Natural killer cell treated with Interleukin-12 subunit alpha and Interleukin-12 subunit beta and Interleukin-15 and Interleukin-18, amount 100 ng/mL, for 72 hours (primary cell): ENCODE measurements at places on chromosomes 12 and 14. TPM values are rescaled to one million over a fixed set of nuclear protein-coding genes. Genes with fewer than 3 reads are reported as not detected.

- no peak for DNase-seq
These were observed 55.5 kb downstream of the CRACR2A start for GRCh38 chr12:3697311-3697870.

DNA sequence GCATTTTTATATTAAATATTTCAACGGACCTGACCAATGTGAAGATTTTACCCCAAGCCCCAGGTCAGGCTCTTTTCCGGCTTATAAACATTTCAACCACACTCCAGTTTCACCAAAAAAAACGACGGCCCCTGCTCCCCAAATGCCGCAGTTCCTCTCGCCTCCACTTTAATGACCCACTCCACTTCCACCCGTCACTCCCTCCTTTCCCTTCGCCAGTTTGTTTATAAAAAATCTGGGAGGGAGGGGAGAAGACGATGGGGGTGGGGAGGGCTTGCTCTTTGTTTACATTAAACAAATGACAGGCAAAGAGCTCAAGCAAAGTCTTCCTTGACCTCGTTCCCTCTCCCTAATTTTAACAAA, 5.4 kb downstream of the SIX6 start:
- no peak for DNase-seq

- DNase-seq: no peak
These were observed 50.6 kb upstream of the FLRT2 start for GRCh38 chr14:85479306-85479705.

RNASE11 gene
- total RNA-seq: not detected

DNA sequence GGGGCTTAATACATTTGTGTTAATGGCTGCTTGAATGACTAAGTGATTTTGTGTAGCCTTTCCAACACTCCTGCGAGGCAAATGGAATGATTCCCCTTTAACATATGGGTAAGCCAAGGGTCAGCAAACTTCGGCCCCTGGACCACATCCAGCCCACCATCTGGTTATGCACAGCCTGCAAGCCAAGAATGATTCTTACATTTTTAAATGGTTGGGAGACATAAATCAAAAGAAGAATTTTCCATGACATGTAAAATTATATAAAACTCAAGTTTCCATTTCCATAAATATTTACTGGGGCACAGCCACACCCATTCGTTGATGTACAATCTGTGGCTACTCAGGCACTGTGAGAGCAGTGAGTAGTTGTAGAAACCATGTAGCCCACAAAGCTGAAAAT, 9.0 kb downstream of the SLC8B1 start:
- DNase-seq: no peak

DNA sequence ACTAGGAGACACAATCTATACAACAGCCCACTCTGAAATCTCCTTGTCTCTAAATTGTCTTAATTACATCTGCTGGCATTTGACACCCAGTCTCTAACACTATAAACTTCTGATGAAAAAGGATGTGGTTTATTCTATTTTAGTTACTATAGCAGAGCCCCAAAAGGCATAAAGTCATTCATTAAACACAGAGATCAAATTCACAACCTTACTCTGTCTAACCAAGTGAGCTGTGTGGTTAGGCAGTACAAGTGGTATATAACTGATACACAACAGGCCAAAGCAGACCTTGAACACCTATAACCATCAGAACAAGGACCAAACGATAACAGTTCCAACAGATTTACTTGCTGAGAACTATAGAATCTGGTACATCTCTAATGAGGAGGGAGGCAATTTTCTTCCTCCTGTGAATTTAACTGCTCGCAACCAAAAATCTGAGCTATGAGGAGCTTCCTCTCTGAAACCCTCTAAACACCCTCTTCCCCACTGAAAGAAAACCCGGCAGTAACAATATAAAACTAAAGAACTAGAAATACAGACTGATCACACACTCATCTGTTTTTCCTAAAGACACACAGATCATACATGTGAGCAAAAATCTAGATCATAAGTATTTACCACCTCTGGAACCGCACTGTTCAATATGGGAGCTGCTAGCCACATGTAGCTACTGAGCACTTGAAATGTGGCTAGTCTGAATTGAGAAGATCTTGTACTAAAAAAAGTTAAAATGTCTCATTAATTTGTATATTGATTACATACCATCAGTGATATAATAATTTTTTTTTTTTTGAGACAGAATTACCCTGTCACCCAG, 17.7 kb downstream of the SPPL3 start:
- no peak for DNase-seq

GRCh38 chr12:53065470-53065869, 13.7 kb downstream of the SPRYD3 start:
- DNase-seq: no peak

- DNase-seq: no peak
These were observed 54.9 kb downstream of the RAB35 start for GRCh38 chr12:120061575-120062214.

DNA sequence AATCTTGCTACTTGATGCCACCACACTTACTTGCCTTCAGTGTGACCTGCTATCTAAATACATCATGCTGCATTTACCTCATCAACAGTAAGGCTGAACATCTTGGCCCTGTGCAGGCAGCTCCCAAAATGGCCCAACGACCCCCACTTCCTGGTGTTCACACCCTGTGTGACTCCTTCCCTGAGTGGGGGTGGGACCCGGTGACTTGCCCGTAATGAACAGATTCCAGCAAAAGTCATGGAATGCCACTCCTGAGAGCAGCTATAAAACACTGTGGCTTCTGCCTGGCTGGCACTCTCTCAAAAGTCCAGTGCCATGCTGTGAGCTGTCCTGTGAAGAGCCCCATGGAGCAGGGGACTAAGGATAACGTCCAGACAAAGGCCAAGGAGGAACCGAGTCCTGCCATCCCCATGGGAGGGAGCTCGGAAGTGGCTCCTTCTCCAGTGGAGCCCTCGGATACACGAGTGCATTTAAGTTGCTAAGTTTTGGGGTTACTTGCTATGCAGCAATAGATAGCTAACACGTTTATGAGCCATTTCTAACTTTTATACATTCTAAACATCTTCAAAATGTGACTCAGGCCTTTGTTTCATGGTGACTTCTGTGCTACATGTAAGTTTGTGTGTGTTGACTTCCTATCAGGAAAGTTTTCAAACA, 33.0 kb downstream of the P2RX2 start:
- no peak for DNase-seq

DNA sequence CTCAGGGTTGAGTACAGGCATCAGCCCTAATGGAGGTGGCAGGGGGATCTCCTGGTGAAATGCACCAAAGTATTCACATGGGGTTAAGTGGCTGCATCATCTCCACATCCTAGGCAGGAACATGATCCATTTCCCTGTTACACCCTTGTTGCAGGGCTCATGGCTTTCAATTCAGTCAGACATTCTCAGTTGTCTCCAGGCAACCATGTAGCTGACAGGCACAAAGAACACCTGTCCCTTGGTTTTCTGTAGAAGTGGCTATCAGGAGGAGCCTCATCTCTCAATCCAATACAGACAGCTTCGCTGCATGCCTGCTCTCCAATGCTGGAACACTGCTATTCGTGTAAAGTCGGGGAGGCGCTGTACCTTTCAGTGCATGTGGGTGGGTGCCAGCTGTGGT, 299.0 kb upstream of the FOXG1 start:
- no peak for DNase-seq

GRCh38 chr14:74611650-74612349, at the start of gene LTBP2:
LTBP2 (minus strand) TSS chr14:74612237; CDS start chr14:74611944, 293 bp downstream.
- DNase-seq: no peak

PROX2 gene
- 0.56 TPM for total RNA-seq

GRCh38 chr14:78319887-78320635, 149.9 kb downstream of the NRXN3 start:
- no peak for DNase-seq

- DNase-seq: no peak
These were observed 170.5 kb downstream of the PIK3C2G start for GRCh38 chr12:18431771-18432170.

DNA sequence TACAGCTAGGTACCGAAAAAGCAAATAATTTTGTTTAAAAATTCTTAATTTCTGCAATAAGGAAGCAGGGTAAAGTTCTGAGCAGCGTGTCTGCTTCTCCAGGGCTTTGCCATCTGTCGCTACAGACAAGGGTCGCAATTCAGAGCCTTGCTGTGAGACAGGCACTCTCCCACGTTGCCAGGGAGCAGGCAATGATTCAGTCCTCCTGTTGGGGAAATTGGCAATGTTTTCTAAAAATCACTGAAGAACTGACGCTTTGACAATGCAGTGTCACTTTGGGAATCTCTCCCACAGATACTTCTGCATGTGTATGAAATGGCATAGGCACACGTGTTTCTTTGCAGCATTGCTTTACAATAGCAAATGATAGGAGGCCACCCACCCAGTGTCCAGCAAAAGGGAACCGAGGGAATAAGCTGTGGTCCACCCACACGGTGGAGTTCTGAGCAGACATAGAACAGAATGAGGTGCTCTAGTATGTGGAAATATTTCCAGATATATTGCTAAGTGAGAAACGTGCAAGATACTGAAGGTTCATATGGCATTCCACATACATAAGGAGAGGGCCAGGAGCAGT, 16.0 kb upstream of the HIP1R start:
- no peak for DNase-seq

- no peak for DNase-seq
These were observed 219.3 kb upstream of the EEA1 start for GRCh38 chr12:93148412-93148811.

GRCh38 chr12:58775396-58775795, 144.9 kb downstream of the LRIG3 start:
- DNase-seq: no peak

- DNase-seq: no peak
These were observed 155.5 kb downstream of the SYT1 start for GRCh38 chr12:79020106-79020505.
